ENCODE measurements at places on chromosomes 6 and 20. TPM values are rescaled to one million over a fixed set of nuclear protein-coding genes. Genes with fewer than 3 reads are reported as not detected.

EFCAB8 gene
- 0.94 TPM for total RNA-seq

KIAA1755 gene
- total RNA-seq: not detected

INSM1 gene
- total RNA-seq: not detected

NR2E1 gene
- not detected for total RNA-seq

MYT1 gene
- total RNA-seq: not detected

DNA sequence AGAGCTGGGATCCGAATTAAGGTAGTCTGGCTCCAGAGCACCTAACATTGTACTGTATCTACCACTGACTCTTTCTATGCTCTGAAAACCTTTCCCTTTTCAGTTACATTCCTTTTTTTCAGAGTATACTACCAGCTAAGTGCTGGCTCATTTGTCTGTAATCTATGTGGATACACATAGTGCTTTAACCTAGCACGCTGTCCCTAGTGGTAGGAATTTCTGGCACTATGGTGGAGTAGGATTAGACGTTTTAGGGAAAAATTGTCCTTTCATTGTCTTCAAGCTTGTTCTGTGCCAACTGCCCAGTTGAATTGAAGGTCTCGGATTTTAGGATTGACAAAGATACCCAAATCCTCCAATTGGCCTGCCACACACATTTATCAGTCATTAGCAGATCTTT, 259.1 kb upstream of the FERMT1 start:
- H3K27ac ChIP-seq: no peak overlapping the region
- no peak for DNase-seq
- H3K4me3 ChIP-seq: no peak overlapping the region
- no peaks in the 10 kb centered on the region for H3K27me3 ChIP-seq
- H3K36me3 ChIP-seq: no peaks in the 10 kb centered on the region
- H3K4me1 ChIP-seq: no peaks in the 10 kb centered on the region

GRCh38 chr20:30922129-30922528, 335.3 kb upstream of the DEFB115 start:
- H3K4me1 ChIP-seq: no peaks in the 10 kb centered on the region
- no peaks in the 10 kb centered on the region for H3K27me3 ChIP-seq
- DNase-seq: no peak
- no peaks in the 10 kb centered on the region for H3K36me3 ChIP-seq

DNA sequence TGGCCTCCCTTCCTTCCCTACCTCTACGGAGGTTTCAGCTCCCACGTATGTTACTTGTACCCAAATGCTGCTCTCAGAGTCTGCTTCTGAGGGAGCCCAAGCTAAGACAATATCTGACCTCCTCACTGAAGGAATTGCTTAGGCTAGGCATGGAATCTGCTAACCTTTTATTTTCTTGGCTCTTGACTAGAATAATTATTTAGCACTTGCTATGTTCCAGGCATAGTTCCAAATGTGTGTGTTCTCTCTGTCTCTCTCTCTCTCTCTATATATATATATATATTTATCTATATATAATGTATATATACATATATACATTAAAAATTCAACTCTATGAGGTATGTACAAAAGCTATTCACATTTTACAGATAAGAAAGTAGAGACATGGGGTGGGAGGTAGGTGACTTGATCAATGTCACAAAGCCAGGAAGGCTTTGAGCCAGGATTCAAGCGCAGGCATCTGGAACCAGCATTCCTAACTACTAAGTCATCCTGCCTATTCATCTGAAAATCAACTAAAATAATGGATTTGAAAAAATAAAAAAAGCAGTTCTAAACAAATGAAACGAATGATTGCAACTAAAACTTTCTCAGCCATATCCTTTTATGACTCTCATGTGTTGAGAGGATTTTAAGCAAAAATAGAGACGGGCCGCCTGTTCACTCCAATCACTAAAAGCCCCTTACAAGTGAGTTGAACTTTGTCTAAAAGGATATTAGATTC, 189.7 kb upstream of the JAG1 start:
- H3K4me1 ChIP-seq: no peaks in the 10 kb centered on the region
- no peaks in the 10 kb centered on the region for H3K36me3 ChIP-seq
- H3K4me3 ChIP-seq: no peak overlapping the region
- H3K27me3 ChIP-seq: no peaks in the 10 kb centered on the region
- no peak overlapping the region for H3K27ac ChIP-seq
- DNase-seq: no peak

DNA sequence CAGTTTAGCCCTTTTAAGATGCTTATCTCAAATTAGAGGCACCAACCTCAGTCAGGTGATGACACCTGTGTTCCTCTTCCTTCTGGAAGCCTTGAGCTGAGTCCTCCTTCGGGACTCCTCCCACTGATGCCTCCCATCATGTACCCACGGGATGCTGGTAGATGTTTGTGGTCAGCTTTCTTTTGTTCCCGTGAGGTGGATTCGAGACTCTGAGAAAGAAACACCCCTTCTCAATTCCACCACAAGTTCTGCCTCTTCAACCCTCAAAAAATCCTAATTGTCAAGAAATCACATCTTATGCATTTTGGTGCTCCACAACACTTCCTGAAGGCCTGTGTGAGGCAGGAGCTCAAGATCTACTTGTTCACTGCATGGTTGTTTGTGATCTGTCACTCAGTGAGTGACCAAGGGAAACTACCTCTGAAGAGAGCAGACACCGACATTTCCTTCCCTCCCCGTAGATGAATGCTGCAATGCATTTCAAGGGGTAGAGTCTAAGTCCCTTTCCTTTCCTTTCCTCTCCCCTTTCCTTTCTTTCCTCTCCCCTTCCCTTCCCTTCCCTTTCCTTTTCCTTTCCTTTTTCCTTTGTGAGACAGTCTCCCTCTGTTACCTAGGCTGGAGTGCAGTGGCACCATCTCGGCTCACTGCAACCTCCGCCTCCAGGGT, 50.5 kb downstream of the PCNA start:
- no peak overlapping the region for H3K4me3 ChIP-seq
- peaks cover 22% of the 10 kb centered on the region for H3K4me1 ChIP-seq
- no peaks in the 10 kb centered on the region for H3K27me3 ChIP-seq
- peaks cover 2% of the 10 kb centered on the region for H3K36me3 ChIP-seq
- DNase-seq: no peak

- no peak for DNase-seq
- H3K4me1 ChIP-seq: no peaks in the 10 kb centered on the region
- H3K36me3 ChIP-seq: no peaks in the 10 kb centered on the region
- H3K27ac ChIP-seq: no peak overlapping the region
Observed at GRCh38 chr20:9467995-9468394, 46.4 kb upstream of the LAMP5 start.

DNA sequence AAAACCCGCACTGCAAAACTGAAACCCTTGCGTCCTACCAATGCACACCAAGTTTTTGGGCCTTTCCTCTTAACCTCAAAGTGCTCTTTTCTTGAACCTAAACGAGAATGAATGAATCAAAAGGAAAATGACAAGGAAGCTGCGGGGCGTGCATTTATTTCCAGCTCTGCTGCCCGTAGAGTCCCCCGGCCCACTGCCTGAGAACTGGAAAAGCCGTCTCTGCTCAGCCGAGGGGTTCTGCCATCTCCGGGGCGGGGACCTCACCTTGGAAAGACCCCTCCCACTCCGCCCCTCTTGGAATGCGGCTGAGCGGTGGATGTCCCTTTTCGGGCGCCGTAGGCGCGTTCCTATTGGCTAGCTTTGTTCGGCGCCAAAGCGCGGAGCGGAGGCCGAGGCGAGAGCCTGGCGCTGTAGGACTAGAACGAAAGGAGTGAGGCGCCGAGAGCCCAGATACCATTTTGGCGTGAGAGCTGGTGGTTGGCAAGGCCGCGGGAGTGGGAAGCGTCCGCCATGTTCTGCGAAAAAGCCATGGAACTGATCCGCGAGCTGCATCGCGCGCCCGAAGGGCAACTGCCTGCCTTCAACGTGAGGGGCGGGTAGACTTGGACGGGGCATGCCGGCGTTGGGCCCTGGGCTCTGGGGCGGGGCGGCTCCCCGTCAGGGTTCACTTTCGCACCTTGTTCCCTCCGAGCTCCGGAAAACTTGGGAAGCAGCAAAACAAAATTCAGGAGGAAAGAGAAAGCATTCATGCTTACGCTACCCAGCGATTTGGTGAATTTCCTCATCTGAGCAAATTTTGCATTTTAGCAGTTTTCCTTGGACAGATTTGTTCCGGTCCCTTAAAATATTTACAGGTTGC, at the start of gene GINS1:
GINS1 (plus strand) TSS at position 363 of the 859 bp plus-strand sequence; CDS start at position 511, 148 bp downstream.
- H3K27ac ChIP-seq: peak within 1 kb of the TSS; percentile 88
- H3K27me3 ChIP-seq: no peaks in the 10 kb centered on the region
- peaks cover 27% of the 10 kb centered on the region for H3K4me1 ChIP-seq

DNA sequence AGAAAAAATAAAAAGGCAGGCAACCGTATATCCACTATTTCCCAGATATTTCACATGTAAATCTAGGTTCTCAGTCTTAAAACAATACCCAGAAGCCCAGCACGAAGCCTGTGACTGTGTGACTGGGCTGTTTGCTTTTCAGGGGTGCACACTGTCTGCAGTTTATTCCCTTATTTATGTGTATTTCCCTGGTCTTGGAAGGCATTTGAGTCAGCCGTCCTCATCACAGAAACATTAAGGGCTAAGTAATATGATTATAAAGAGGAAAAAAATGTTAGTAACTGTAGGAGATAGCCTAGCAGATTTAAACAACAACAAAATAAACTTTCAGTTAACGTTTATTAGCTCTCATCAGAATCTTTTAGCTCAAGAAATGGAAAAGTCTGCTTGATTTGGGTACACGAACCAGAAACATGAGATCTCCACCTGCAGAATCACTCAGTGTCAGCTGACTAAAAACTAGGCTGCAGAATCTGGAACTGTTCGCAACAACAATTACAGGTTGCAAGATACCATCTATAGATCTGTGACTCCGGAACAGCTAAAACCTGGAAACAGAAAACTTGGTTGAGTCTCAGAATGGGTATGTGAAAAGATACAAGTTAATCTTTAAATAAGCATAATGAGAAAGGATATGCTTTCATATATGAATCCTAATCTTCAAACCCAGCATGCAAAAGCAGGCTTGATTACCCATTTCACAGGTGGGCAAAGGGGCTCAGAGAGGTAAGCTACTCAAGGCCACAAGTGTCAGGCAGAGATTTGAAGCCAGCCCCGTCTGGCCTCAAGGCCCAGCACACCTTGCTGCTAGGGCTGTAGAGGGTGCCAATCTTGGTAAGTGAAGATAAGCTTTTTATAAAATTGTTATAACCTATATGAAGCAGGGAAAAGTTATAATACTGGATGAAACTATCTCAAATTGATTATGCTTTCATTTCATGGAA, 21.1 kb downstream of the GCLC start:
- no peak for DNase-seq
- H3K4me1 ChIP-seq: no peaks in the 10 kb centered on the region
- H3K36me3 ChIP-seq: no peaks in the 10 kb centered on the region
- H3K27me3 ChIP-seq: no peaks in the 10 kb centered on the region

- DNase-seq: no peak
- H3K4me3 ChIP-seq: no peak overlapping the region
- H3K27ac ChIP-seq: no peak overlapping the region
- peaks cover 8% of the 10 kb centered on the region for H3K36me3 ChIP-seq
Observed at GRCh38 chr6:129623008-129623732, 86.8 kb downstream of the ARHGAP18 start.

DNA sequence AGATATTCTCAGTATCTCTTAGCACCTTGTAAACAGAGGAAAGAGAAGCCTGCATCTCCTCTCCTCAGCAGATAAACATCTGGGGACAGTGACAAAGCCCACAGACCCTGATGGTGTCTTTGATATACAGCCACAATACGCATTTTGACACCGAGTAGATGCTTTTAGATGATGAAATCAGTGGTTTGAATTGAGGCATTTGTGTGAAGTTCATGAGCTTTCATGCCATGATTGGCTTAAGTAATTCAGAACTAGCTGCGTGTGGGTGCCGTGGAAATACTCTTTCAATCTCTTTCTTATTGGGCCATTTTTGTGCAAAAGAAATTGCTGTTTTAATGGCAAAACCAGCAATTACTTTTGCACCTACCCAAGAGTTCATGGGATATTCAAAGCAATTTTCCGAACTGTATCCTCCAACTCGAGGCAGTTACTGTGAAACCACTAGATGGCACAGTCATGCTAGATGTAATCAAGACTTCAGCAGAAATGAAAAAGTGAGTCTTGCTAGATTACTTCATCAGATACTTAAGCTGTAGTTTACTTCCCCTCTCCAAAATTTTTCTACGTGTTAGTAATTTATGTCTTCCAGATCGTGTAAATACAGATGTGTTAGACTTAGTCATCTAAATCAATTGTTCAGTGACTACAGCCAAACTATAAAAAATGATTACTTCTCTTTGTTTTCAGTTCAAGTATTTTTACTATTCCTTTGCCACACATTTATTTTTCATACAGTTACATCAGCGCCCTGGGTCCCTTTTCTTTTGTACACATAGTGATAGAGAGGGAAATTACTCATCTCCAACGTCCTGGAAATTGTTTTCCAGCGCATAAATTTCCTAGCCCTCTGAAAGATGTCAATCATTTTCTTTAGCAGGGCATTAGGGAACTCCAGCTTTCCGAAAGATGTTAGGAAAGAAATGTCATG, 49.4 kb downstream of the IYD start:
- peak overlapping the region; percentile 55 for H3K27ac ChIP-seq
- peak overlapping the region; percentile 58 for H3K4me3 ChIP-seq

Data from activated CD4-positive, alpha-beta T cell treated with anti-CD3 and anti-CD28 coated beads, Interleukin-2, amount 10 ng/mL, durations not matched to agents 7 days and 5 days (primary cell).